ENCODE measurements at places on chromosomes 1 and 21.

DNA sequence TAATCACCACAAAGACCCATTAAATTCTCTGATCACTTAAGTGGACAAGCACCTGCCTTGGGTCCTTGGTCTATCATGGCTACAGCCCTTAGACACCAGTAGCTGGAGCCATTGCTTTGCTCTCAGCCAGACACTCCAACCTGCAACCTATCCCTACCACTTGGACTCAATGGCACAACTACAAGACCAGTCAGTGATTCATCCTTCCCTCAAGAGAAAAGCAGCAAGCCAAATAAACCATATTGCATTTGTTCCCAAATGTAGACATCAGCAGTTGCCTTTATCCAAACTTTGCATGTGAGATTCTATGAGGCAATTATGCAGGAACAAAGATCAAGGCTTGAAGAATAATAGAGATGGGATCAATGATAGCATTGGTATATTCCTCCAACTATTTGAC lies 263.4 kb downstream of the HHIPL2 start:
- DNase-seq = no peak

GRCh38 chr1:74964508-74965102 lies 169.6 kb upstream of the LHX8 start:
- no peak for DNase-seq

GRCh38 chr1:206582971-206583706 lies 29.1 kb downstream of the EIF2D start:
- no peak for DNase-seq

- no peak for DNase-seq
These were observed 39.5 kb downstream of the PIK3CD start for GRCh38 chr1:9691108-9691445.

GRCh38 chr1:95049935-95050334 lies 22.8 kb downstream of the ALG14 start:
- no peak for DNase-seq

DNA sequence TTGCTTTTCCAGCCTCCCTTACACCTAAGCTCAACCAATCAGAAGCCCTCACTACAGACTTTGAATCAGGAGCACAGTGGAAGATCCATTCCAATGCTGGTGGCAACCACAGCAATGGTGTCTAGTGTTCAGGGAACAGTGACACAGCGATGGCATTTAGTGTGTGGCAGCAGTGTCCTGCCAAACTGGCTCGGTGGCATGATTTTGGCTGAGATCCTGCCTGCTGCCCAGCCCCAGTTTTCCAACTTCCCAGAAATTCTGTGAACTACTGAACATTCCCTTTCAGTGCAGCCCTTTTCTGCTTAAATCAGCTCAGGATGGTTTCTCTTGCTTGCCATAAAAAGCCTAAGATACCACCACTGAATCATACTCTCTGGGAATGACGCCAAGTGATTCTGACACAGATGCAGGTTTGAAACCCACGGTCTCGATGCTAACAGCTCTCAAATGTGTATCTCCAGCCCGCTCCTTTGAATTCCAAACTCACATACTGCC lies 8.8 kb downstream of the ASAP3 start:
- DNase-seq = no peak

- no peak for DNase-seq
These were observed 10.7 kb downstream of the CASQ2 start for GRCh38 chr1:115757856-115758255.

DNA sequence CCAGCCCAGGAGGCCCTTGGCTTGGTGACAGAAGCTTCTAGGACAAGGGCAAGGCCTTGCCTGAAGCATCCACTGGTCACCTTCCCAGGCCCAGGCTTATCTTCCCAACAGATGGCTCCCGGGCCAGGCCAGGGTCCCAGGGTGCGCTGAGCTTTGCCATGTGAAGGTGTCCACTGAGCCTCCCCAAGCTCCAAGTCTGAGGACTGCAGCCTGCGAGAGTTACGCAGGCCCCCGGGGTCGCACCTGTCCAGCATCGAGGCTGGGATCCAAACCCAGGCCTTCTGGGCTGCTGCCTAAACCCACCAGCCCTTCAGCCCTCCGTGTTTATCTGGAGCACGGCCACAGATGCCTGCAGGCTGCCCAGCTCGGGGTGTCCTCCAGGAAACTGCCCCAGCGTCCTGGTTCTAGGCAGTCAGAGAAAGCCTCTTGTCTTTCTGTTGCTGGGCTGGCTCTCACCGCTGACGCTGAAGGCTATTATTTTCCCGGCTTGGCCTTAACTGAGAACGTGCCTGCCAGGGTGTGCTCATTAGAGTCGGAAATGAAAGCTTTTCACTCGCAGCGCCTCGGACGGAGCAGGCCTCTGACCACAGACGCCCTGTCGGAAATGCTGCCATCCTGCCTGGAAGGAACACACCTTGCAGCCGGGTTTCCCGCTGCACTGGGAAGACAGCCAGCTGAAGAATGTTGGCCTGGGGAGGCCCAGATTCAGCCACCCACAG lies 71.4 kb downstream of the MEGF6 start:
- DNase-seq = no peak

GRCh38 chr1:81151206-81151605 lies 649.5 kb upstream of the ADGRL2 start:
- no peak for DNase-seq

DNA sequence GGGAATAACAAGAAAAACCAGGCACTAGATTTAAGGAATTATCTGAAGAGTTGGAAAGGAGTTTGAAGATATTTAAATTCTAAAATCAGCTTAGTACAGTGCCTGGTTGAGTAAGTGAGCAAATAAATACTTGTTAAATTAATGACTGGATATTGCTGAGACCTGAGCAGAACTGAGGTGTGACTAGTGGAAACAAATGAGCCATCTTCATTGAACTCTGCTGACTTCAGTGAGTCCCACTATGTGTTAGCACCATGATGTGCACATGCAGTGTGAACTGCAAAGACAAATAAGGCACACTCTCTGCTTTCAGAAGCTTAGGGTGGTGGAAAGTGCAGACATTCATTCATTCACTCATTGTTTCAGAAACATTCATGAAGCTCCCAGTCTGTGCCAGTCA lies 48.7 kb downstream of the ELAPOR1 start:
- no peak for DNase-seq
